ENCODE measurements at places on chromosomes 11 and 22.
A peak's percentile ranks its signal among the peaks of the same experiment; 100 is the strongest.

- DNase-seq = no peak
Measured at GRCh38 chr11:80593648-80594374, 1153.0 kb upstream of the TENM4 start.

GRCh38 chr11:16985297-16985696, 28.9 kb downstream of the PLEKHA7 start:
- DNase-seq = no peak

DNA sequence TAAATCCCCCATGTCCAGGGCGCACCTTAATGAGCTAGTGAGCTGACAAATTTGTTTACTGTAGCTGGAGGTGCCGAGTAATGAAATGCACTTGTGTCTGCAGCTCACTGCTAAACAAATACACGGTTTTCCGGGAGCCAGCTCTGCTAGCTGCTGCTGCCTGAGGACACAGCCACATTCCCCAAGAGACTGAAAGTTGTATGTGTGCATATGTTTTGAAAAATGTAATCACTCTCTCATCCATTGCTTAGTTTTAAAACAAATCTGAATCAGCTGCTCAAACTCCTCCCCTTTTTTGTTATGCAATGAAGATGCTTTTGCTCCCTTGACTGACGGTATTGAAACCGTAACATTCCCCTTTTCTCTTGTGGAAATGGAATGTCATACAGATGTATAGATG, 62.4 kb upstream of the NNMT start:
- no peak for DNase-seq

- no peak for DNase-seq
Measured at GRCh38 chr11:39327302-39327701, 2132.2 kb downstream of the LRRC4C start.

GRCh38 chr11:57536947-57537619, at the start of gene SMTNL1:
Gene SMTNL1, plus strand, starts transcription at chr11:57537595. Its CDS starts 5,048 bp downstream, at chr11:57542643.
- DNase-seq = no peak

GRCh38 chr22:24926428-24926725, 20.1 kb downstream of the LHFPL7 start:
- no peak for DNase-seq

GRCh38 chr11:79413268-79413667, 27.6 kb downstream of the TENM4 start:
- DNase-seq = no peak

GRCh38 chr11:11218629-11218986, 134.4 kb downstream of the CSNK2A3 start:
- no peak for DNase-seq

DNA sequence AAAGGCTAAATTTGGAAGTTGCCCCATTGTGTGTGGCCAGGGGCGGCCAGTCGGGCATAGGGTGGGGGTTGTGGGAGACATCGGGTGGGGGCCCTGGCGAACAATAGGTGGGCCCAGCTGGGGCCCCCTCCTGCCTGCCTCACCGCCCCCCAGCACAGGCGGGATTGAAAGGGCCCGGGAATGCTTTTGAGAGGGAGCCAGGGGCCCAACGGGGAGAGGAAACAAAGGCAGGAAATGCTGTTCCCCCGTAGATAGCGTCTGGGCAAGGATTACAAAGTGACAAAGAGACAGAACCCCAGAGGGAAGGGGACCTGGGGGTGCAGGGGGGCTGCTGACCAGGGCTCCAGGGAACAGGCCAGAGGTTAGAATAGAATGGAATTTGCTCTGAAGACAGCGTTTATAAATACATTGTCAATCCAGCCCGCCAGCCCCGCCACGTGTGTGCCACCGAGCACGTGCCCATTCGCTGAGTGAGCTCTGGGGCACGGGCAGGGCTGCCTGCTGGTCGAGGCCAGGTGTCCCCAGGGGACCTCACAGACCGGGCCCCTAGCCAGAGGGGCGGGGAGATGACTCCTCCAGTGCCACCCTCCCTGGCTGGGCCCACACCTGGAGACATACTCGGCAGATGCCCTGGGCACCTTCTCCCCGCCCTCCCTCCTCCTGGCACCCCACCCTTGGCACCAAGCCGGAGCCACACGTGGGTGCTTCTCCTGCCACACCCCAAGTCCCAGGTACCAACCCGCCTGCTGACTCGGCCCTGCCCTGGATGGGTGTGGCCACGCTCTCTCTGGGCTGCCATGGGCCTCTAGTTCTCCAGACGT, 9.7 kb downstream of the PDGFB start:
- no peak for DNase-seq

DNA sequence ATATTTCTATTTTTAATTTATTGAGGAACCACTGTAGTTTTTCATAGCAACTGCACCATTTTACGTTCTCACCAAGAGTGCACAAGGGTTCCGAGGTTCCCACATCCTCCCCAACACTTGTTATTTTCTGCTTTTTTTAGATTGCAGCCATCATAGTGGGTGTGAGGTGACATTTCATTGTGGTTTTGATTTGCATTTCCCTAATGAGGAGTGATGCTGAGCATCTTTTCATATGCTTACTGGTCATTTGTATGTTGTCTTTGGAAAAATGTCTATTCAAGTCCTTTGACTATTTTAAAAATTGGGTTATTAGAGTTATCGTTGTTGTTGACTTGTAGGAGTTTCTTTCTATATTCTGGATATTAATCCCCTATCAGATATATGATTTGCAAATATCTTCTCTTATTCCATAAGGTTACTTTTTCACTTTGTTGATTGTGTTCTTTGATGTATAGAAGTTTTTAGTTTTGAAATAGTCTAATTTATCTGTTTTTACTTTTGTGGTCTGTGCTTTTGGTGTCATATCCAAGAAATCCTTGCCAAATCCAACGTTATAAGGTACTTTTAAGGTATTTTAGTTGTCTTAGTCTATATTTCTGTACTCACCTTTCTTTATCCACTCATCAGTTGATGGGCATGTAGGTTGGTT, 9.0 kb downstream of the NEAT1 start:
- peak; percentile 70 for DNase-seq

DNA sequence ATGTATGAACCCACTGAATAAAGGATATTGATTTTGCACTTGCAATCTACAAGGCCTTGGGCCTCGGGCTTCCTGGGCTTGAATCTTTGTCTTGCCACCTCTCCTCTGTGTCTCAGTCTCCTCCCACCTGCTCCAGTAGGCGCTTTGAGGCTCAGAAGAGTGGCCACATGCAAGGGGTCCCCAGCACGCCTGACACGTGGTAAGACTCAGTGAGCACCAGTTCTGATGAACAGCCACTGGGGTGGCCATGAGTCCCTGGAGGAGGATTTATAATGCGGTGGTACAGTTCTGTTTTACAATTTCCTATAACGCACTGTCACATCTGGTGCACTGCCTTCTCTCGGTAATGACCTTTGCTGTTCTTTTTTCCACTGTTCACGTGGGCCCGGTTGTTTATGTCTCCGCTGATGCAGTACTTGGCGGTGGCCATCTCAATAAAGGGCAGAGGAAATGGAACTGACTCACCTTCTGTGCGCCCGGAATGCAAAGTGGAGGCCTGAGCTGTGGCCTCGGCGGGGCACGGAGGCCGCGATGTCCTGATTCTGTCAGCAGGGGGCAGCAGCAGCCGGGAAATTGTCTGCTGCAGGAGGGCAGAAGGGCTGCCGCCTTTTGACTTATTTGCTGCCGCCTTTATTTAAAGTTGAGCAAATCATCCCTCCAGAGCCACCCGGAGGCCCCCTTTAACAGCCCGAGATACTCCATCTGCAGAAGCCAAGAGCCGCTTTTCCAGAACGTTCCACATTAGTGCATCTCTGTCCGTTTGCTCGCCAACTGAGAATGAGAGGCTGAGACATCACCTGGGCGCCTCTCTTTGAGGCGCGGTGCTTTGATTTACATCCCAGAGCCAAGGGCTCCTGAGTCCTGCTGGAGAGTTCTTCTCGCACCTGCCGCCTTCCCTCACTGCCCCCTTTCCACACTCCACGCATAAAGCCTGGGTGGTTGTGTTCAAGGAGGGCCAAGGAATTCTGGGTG, 6.0 kb upstream of the IFT27 start:
- peak; percentile 95 for DNase-seq

GRCh38 chr11:127559978-127560377, 559.4 kb upstream of the KIRREL3 start:
- no peak for DNase-seq

GRCh38 chr11:125262194-125262829, 97.8 kb downstream of the PKNOX2 start:
- no peak for DNase-seq

DNA sequence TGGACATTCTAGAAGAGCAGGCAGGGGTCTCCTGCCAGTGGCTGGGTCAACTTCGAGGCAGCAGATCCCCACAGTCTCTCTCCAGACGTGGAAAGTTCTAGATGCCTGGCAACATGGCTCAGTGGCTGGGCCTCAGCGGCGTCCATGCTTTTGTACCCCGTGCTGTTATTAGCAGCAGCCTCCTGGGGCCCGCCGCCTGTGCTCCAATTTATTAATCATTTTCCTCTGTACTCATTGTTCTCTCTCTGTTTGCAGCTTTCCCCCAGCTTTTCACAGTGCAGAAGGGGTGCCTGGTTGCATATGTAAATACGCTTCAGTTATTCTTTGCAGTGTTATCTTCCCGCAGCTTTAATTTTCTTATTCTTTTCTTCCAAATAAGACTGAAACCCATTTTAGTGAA, 515.1 kb downstream of the TBC1D22A start:
- no peak for DNase-seq

DNA sequence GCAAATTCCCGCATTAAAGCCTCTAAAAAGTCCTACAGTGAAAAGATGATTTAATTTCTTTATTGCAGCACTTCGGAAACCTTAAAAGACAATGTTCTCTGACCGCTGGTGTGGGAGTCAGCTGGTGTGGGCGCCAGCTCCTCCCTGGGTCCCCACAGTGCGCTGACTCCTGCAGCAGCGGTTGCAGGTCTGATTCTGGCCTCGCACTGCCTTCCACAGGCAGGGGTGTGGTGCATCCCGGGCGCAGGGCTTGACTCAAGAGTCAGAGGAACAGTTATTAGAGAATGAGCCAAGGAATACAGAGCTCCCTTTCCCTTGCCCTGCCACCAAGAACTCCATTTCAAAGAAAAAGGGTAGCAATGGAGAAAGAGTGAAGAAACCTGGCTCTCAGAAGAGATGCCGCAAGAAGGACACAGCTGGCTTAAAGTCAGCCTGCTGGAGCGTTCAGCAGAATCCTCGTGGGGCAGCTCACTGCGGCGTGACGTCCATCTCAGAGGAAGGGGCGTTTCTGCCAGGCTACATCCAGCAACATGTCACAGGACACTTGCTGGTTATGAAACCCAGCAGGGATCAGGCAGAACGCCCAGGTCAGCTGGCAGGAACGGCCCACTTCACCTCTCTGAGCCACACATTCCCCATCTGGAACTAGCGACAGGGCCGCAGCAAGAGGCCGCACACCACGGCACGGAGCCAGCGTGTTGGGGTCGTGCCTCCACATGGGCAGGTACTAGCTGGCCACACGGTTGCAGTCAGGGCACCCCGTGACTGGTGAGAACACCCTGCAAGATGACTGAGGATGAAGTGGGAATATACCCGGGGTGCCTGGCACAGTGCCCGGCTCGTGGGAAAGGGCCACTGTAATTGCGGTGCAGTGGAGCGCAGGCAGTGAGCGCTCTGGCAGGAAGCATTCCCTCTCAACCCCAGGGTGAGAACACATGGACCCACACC, 18.1 kb upstream of the EFCAB6 start:
- DNase-seq = no peak

- DNase-seq = no peak
Measured at GRCh38 chr11:44470854-44471253, 94.6 kb upstream of the CD82 start.

GRCh38 chr11:69010361-69010891, 2.6 kb downstream of the MRGPRF start:
- no peak for DNase-seq

GRCh38 chr22:27022896-27023361, 365.5 kb downstream of the MIAT start:
- no peak for DNase-seq

DNA sequence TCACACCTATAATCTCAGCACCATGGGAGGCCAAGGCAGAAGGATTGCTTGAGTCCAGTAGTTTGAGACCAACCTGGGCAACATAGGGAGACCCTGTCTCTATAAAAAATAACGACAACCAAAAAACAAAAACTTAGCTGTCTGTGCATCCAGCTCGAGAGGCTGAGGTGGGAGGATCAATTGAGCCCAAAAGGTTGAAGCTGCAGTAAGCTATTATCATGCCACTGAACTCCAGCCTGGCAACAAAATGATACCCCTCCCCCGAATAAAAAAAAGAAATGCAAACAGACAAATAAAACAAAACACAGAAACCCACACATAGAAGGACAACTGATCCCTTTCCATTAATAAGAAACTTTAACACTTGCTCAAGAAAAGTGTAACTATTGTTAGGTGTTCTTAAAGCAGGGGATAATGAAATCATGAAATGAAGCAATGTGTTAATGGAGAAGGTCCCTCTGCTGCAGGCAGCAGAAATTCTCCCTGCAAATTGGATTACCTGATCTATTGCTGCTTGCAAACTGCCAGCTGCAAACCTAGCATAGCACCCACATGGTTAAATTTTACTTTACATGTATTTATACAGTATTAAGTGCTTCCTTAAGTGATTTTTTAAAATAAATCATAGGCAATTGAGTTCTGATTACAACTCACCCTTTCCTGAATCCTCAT, 226.3 kb downstream of the SBF2 start:
- no peak for DNase-seq

DNA sequence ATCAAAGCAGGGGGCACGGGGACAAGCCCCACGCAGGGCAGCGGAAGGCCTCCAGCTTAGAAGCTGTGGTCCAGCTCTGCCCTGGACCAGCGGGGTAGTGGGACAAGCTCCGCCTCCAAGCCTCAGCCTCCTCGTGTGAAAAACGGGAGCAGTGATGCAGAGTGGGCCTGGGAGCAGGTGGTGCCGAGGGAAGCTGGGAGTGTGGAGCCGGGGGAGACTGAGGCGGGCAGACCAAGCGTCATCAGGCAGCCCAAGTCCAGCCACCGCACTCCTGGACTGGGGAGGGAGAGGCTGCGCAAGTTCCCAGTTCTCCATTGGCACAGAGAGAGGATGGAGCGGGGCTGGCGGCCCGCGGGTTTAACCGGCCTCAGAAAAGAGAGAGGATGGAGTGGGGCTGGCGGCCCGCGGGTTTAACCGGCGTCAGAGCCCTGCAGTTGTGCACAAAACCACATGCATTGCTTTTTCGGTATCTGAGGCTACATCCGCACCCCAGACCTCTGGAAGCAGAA, 68.1 kb upstream of the PHF21B start:
- no peak for DNase-seq

DNA sequence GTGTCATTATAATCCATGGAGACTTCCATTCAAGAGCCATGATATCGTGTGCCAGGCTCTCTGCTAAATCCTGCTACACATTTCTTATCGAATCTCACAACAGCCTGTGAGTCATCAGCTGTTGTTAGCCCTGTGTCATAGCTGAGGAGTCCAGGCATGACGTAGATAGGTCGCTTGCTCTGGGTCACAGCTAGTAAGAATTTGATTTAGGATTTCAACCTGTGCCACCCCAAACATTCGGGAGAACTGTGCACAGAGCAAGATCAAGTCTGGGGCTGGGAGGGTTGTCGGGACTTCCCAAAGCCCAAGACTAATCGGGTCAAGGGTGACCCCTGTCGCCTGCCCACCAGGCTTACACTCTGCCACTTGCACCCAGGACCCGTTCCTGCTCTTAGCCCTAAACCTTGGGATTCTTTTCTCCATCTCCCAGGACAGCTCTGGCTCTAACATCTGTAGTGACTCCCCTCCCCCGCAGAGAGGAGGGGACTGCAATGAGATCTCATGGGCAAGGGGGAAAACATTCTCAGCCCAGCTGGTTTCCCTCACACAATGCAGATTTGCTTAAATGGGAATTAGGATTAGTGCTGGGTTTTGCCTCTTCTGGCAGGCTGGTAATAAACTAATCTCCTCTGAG, 34.3 kb downstream of the TSPAN18 start:
- DNase-seq = no peak
